Globus pallidus (tissue), 1 donor: ENCODE measurements at places on chromosomes 12 and 14.
A peak's percentile ranks its signal among the peaks of the same experiment; 100 is the strongest.

- no peak for DNase-seq
Observed at GRCh38 chr12:32201976-32202375, 95.3 kb downstream of the BICD1 start.

- DNase-seq: peak; percentile 58
Observed at GRCh38 chr14:76090616-76091391, 60.9 kb upstream of the GPATCH2L start.

- no peak for DNase-seq
Observed at GRCh38 chr12:89250213-89250612, 102.1 kb downstream of the DUSP6 start.

GRCh38 chr14:101404426-101405170 is 156.7 kb upstream of the DIO3 start:
- DNase-seq: no peak

- DNase-seq: no peak
Observed at GRCh38 chr14:65628664-65629063, 216.1 kb downstream of the FUT8 start.
